ENCODE measurements at places on chromosomes 6 and 20.
A peak's percentile ranks its signal among the peaks of the same experiment; 100 is the strongest.

- no peak for DNase-seq
These were observed 775.6 kb downstream of the PHF3 start for GRCh38 chr6:64411226-64411625.

DNA sequence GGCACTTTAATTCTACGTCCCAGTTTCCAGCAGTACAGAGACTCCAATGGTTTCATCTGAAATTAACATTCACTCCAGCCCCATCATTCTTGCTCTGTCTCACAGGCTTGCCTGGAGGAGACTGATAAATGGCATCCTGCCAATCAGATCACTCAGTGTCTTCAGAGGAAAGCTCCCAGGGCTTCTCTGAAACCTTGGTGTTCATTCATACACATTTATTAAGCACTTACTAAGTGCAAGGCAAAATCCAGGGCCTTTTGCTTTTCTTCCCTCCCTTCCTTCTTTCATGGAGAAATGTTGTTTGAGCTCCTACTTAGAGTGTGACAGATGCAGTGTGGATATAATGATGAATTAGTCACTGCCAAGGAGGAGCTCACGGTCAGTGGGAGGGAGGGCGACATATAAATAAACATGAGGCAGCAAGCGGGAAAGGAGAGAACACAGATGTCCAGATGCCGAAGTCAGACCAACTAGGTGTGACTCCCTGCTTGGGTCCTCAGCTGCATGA, 106.7 kb upstream of the DTNBP1 start:
- DNase-seq = no peak

- no peak for DNase-seq
These were observed 30.5 kb upstream of the HFE start for GRCh38 chr6:26056583-26057350.

DNA sequence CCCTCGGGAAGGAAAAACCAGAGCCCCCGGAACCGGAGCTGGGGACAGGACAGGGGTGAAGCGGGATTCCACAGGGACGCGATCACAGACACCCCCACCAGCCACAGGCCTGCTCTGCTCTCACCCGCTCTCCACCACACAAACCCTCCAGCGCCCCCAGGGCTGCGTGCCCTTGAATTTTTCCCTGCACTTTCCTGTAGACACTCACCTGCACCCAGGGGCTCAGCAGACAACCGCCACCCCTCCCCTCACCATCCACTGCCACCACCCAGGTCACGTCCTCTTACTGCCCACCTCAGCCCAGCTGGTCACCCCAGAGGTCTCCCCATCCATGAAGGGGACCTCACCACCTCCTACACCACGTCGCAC, 631 bp downstream of the ULBP2 start:
- no peak for DNase-seq

DNA sequence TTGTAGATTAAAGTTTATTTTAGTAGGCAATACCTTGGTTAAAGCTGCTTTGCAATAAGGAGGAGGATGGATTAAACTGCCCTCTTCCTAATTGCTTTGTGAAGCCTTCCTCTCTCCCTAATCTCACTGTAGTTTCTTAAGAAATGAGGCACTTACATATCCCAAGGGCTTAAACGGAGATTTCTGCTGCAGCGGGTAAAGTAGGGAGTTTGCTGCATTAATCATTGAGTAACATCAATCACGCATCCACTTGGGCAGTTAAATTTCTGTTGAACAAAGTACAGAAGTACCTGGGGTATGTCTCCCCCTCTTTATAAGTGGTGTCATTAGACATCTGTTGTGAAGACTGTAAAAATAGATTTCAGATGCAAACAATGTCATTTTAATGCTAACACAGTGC, 29.5 kb upstream of the ARID1B start:
- no peak for DNase-seq

DNA sequence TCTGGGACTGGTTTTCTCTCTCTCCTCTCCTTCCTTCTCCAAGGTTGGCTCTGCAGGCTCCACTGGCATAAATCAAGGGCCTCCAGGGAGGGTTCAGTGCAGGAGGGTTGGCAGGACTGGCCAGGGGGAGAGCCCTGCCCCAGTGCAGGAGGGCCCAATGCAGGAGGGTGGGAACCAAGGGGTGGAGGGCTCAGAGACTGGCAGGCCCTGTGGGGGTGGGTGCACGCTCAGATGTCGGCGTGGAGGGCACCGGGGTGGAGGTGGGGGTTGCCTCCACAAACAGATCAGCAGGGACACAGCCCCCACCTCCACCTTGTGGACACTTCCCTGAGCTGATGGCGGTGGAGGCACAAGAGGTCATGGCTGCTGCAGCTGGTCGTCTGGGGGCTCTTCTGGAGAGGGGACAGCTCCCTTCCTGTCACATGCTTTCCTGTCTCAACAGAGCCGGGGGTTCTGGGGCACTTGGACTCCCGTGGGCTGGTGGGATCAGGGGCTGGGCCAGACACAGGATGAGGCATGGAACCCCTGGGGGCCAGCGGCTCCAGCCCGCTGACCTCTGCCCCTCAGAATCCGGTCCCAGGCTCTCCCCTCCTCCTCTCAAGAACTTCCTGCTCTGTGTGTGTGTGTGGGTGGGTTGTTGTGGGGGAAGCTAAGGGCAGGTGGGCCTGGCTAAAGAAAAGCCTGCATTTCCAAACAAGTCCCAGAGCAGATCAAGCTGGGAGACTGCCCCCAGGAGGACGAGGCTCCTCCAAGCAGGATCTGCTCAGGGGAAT, 2.7 kb upstream of the ABHD16B start:
- DNase-seq = no peak

- DNase-seq = no peak
These were observed 146.6 kb upstream of the GLP1R start for GRCh38 chr6:38901802-38902522.

GRCh38 chr6:113406048-113406695, 451.0 kb upstream of the MARCKS start:
- no peak for DNase-seq

- no peak for DNase-seq
These were observed 85.2 kb downstream of the FKBP5 start for GRCh38 chr6:35603326-35604202.

- DNase-seq = no peak
These were observed 20.1 kb downstream of the SAMD5 start for GRCh38 chr6:147528511-147529145.

GRCh38 chr6:134312038-134312660, 5.8 kb downstream of the SGK1 start:
- DNase-seq = no peak

DNA sequence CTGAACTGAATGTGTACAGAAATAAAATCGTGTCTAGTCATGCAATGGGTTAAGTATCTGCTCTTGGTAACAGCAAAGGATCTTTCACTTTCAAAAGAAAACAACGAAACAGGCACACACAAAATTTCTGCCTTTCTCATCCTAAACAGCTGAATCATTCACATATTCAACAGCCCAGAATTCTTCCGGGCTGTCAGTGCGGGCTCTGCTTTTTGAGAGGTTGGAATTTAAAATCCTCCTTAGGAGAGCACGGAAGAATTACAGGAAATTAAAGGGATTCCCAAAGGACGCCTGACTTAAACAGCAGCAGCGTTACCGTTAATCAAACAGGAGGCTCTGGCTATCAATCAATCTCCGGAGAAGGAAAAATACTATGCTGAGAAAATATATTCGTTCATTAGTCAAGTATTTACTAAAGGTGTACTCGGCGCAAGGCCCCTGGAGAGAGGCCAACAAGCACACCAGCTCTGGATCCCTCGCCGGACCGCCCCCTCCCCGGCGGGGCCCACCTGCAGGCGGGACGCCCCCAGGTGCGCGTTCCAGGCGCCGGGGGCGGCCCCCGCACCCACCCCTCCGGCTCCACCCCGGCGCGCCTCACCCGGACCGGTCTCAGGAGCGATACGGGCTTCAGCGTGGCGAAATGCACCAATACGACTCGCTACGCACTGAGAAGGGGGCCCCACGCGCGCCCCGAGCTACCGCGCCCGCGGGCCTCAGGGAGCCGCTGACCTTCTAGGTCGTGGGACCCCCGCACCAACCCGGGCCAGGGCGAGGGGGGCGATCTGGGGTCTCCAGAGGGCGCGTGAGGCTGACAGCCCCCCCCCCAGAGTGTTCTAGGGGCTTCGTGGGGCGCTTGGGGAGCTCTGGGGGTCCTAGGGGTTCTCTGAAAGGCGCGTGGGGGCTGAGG, 1.0 kb downstream of the NAPB start:
- peak; percentile 19 for DNase-seq

DNA sequence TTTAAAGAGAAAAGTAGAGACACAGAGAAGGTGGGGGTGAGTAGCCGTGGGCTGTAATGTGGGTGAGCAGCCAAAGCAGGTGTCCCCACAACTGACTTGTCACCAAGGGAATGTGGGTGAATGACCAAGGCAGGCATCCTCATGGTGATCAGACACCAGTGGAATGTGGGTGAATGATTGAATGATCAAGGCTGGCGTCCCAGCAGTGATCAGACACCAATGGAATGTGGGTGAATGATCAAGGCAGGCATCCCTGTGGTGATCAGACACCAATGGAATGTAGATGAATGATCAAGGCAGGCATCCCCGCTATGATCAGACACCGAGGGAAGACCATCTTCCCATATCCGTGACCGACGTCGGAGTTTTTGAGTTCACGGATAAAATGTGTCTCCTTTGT, 49.8 kb upstream of the OR14J1 start:
- no peak for DNase-seq

GRCh38 chr20:18176318-18176785, 38.7 kb downstream of the KAT14 start:
- DNase-seq = no peak

- DNase-seq = no peak
These were observed 987.0 kb downstream of the HACE1 start for GRCh38 chr6:103872678-103873077.

- DNase-seq = no peak
These were observed 729.2 kb upstream of the MARCKS start for GRCh38 chr6:113127786-113128419.

GRCh38 chr6:155483858-155484257, 28.2 kb upstream of the NOX3 start:
- DNase-seq = no peak

- DNase-seq = no peak
These were observed 125.0 kb upstream of the HDGFL1 start for GRCh38 chr6:22444330-22444729.

DNA sequence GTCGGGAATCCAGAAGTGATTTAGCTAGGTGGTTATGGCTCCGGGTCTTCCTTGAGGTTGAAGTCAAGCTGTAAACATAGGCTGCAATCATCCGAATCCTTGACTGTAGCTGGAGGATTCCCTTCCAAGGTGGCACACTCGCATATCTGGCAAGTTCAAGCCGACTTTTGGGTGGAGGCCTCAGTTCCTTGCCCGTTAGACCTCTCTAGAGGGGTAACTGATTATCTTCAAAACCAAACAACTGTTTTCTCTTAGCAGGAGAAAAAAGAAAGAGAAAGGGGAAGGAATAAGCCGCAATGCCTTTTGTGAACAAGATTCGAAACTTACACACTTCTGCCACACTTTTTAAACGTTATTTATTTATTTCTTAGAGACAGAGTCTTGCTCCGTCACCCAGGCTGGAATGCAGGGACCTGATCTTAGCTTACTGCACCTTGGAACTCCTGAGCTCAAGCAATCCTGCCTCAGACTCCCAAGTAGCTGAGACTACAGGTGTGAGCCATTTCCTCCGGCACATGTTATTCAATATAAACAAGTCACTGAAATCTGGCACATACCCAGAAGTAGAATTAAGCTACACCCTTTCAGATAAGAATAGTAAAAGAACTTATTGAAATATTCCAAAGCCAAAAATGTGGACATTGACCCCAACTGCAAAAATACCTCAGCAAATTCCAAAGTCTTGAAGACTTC, 76.3 kb downstream of the HFE start:
- DNase-seq = no peak

- DNase-seq = no peak
These were observed 662 bp upstream of the SLC9A8 start for GRCh38 chr20:49811825-49812506.

GRCh38 chr6:155701342-155701741, 245.7 kb upstream of the NOX3 start:
- DNase-seq = no peak

- DNase-seq = no peak
These were observed 142.4 kb downstream of the MTHFD1L start for GRCh38 chr6:151007922-151008321.

GRCh38 chr6:129667621-129668020, 42.4 kb downstream of the ARHGAP18 start:
- DNase-seq = no peak
